ENCODE measurements at places on chromosomes 3 and 15.

DNA sequence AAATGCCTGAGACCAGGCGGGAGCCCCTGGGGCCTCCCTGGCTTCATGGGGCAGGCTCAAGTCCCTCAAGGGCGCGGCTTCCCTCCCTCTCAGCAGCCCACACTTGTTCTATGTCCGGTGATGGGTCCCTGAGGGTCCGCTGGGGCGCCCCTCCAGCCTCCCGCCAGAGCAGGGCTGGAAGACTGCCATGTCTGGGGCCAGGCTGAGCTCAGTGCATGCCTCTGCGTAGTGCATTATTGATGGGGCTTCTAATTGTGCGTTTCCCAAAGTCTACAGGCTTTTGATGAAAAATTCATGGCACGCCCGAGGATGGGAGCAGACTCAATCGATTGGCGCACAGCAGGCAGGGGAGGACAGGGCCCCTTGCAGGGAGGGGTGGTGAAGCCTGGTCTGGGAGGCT is 51.3 kb downstream of the CYP11A1 start:
- DNase-seq: no peak

DNA sequence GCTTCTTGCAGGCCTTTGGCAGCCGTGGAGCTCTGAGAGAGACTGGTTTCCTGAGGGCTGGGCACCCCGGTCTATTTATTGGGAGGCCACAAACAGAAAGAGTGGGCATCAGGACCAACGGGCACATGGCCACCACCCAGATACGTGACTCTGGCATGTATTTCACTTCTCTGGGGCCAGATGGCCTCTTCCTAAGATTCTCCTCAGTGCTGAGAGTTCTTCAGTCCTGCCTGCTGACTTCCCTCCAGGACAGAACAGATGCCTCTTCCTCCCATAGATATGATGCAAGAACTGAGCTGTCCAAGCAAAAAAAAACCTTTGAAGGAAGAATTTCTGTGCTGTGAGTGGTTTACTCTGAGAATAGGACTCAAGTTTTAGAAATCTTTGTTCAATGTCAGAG is 107.7 kb downstream of the IGF2BP2 start:
- DNase-seq: peak; percentile 21

GRCh38 chr3:127374086-127375010 is 86.5 kb upstream of the PRR20G start:
- peak; percentile 12 for DNase-seq

DNA sequence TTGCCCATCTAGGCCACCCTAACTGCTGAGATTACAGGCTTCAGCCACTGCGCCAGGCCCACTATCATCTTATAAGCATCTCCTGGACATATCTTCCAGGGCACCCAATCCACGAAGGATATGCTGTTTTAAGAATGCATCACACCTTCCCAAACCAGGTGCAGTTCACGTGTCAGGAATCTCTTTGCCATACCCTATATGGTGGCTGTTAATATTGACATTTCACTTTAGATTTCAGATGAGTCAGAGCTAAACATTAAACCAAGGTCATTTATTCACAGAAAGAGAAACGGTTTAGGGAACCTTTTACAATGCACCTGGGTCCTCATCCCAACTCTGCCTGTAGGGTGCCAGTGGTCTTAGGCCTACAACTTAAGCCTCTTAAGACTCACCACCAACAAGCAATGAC is 85.7 kb downstream of the TBL1XR1 start:
- DNase-seq: peak; percentile 23

- DNase-seq: peak; percentile 84
Measured at GRCh38 chr15:96356494-96357455, 26.3 kb downstream of the NR2F2 start.

GRCh38 chr3:71780430-71780829 is 4.5 kb downstream of the PROK2 start:
- DNase-seq: no peak

GRCh38 chr15:79211481-79211880 is 71.0 kb upstream of the ANKRD34C start:
- no peak for DNase-seq

DNA sequence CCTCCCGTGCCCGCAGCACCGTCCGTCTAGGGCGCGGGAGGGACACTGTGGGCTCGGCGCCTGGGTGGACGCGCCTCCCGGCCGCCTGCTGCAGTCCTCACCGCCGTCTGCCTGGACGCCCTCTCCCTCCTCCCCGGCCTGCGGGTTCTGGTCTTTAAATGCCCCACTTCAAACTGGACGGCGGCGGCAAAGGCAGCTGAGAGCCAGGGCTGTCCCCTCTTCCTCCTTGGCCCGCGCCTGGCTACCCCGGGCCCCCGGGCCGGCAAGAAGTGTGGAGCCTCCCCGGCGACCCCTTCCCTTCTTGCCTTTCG is 426 bp downstream of the CBLB start:
- DNase-seq: peak; percentile 53

GRCh38 chr15:69484837-69485236 is 32.2 kb downstream of the RPLP1 start:
- DNase-seq: no peak

- DNase-seq: peak; percentile 95
Measured at GRCh38 chr3:142595581-142595950, 627 bp upstream of the PLS1 start.

All from ACHN (cell line).